ENCODE measurements at places on chromosomes 2 and 18.

GRCh38 chr2:98769784-98770183 is 38.9 kb upstream of the MGAT4A start:
- no peak for DNase-seq

- no peak for DNase-seq
Measured at GRCh38 chr2:11222845-11223244, 67.6 kb downstream of the SLC66A3 start.

- DNase-seq = no peak
Measured at GRCh38 chr18:49876536-49876935, 63.2 kb upstream of the ACAA2 start.

DNA sequence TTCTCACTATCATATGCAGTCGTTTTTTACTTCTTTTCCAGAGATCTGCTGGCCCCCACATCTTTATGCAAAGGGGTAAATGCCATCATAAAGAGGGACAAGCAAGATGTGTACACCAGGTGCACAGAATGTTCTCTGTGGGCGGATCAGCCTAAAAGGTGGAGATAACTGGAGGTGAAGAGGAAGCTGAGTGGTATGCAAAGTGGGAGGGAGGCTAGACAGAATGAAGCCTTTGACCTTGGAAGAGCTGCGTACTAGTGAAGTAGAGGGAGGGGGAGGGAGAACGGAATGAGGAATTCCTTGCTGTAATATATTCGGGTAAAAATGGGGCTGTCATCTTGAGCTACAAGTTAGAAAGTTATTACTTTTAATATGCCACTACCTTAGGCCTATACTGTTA is 287.5 kb upstream of the VRK2 start:
- no peak for DNase-seq

DNA sequence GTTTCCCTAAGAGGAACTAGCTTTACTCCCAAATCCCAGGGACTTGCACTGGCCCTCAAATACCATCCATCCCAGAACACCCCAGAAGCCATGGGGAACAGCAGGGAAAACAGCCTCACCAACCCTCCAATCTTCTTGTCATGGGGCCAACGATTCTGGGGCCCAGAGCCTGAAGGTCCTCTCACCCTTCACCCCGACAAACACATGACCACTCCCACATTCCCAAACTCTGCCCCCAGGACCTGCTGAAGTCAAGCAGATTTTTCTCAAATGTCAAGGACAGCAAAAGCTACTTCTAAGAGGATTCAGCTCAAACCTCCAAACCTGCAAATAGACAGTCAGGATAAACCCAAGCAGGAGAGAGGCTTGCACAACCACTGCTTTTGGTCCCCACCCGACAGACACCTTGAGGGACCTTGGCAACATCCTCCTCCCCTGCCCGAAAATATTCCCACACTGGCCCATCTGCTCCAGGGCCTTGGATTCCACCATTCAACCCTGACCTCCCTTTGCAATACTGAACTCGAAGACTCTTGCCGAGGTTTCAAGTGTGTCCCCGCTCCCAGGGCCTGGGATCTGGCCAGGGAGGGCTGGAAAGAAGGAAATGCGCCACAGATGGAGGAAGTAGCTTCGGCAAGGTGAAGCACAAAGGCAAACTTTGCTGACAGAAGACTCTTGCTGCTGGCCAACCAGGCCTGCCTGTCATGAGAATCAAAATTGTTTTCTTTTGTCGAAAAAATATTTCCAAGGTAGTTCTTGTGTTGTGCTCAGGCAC is 143.3 kb downstream of the ZFP36L2 start:
- DNase-seq = no peak
